ENCODE measurements at places on chromosomes 1 and 21. TPM values are rescaled to one million over a fixed set of nuclear protein-coding genes. Genes with fewer than 3 reads are reported as not detected.

PRAMEF26 gene
- not detected for total RNA-seq

ERI3 gene
- total RNA-seq, result 61.0 TPM

PRAMEF14 gene
- not detected for total RNA-seq

OR2L8 gene
- total RNA-seq, result not detected

PPM1J gene
- 1.3 TPM for total RNA-seq

RGS13 gene
- not detected for total RNA-seq

KIF21B gene
- under 0.01 TPM for total RNA-seq

NBPF6 gene
- not detected for total RNA-seq

SLC5A9 gene
- not detected for total RNA-seq

NR1I3 gene
- total RNA-seq, result not detected

LCE1C gene
- not detected for total RNA-seq

TPTE gene
- total RNA-seq, result not detected

RAB29 gene
- total RNA-seq, result 19.5 TPM

MAB21L3 gene
- total RNA-seq, result not detected

PDE4B gene
- total RNA-seq, result 13.7 TPM

KIAA0040 gene
- 0.17 TPM for total RNA-seq

LRRC7 gene
- under 0.01 TPM for total RNA-seq

NGF gene
- total RNA-seq, result 10.1 TPM

CYP4Z1 gene
- not detected for total RNA-seq

OR2L5 gene
- total RNA-seq, result not detected

LIPI gene
- not detected for total RNA-seq

ITLN2 gene
- total RNA-seq, result not detected

TOR3A gene
- 70.6 TPM for total RNA-seq

FCRLA gene
- total RNA-seq, result 1.5 TPM

GSTM4 gene
- 28.2 TPM for total RNA-seq

SRSF10 gene
- total RNA-seq, result 102 TPM

PRSS38 gene
- not detected for total RNA-seq

C1orf185 gene
- not detected for total RNA-seq

PTGER3 gene
- 3.9 TPM for total RNA-seq

ERG gene
- 0.44 TPM for total RNA-seq

Measured in smooth muscle cell of trachea (primary cell).